Small intestine (tissue), 16 donors: ENCODE measurements at places on chromosomes 2 and 18.

DNA sequence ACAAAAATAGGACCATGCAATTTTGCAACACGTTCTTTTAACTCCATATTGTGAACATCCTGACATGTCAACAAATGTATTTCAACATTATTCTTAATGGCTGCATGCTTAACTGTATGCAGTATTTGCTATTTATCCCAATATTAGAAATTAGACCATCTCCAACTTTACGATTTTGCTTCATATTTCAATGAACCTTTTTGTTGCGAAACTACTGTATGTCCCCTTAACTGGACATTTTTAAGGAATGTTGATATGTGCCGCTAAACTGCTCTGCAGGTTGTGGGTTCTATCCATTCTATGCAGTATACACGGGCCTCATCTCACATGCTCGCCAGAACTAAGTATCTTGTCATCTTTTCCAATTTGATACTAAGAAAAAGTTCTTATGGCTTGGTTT is 11.1 kb downstream of the E2F6 start:
- DNase-seq, result no peak

- no peak for DNase-seq
Observed at GRCh38 chr2:152460567-152460966, 125.6 kb downstream of the FMNL2 start.

DNA sequence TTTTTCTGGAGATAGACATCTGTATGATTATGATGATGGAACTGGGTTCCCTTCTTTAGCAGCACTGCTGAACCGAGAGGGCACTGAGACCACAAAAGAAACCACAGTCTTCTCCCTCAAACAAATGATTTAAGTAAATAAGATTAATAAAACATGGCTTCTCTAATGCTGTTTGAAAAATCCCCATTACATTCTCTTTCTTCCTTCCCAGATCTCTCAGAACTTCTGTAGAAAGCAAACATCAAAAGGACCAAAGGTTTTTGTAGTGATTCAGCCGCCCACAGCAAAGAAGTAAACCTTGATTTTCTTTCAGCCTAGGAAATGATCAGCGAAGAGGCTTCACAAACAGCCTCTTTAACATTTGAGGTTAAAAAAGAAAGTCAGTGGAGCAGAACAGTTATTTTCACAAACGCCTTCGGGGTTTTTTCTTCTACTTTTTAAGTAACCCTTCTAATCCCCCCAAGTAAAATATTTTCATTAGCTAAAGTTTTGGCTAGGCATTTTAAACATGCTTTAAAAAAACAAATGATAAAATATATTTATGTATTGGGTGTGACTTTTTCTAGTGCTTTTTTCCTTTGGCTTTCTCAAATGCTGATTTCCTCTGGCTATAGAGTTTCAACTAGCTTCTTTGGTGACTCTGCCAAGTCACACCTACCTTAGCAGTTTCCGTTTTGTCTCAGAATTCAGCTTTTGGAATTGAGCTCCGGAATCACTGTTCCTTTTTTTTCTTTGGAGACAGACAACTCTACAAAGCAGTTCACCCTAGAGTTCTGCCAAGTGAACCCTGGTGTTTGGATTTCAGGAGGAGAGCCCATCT is 89.6 kb downstream of the UPP2 start:
- DNase-seq, result no peak

- no peak for DNase-seq
Observed at GRCh38 chr18:8212896-8213780, 396.1 kb upstream of the RAB12 start.
